ENCODE measurements at places on chromosomes 7 and 10.

DNA sequence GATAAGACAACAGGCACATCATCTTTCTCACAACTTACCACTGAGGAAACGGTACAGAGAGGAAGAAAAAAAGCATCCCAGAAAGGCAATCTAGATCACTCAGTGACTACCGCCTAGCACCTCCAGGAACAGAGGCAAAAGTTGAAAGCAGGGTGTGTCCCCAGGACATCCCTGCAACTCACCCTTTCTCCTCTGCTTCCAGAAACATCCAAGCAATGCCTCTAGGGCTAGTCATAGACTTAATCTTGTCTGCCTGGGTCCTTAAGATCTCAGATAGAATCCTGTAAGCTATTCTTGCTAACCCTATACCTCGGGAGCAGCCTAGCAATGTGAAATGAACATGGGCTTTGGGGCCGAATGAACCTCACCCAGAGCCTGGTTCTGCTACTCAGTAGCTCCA is 18.8 kb upstream of the PDCD4 start:
- DNase-seq = no peak

DNA sequence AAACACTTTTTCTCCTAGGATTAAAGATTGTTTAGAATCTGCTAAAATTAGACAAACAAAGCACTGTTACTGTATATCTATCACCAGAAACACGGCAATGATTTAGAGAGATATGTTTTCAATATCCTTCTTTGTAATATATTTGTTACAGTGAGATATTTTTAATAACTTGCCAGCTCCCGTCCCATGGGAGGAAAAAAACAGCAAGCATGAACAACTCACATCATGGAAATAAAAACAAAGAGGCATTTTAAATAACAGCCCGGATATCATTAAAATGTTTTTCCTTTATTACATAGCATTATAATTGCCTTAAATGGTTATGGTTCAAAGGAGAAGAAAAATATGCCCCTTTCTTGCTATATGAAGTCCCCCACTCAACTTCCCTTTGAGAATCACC is 272.1 kb downstream of the BMPER start:
- no peak for DNase-seq

- no peak for DNase-seq
Measured at GRCh38 chr10:105029286-105029685, 388.2 kb downstream of the SORCS3 start.

DNA sequence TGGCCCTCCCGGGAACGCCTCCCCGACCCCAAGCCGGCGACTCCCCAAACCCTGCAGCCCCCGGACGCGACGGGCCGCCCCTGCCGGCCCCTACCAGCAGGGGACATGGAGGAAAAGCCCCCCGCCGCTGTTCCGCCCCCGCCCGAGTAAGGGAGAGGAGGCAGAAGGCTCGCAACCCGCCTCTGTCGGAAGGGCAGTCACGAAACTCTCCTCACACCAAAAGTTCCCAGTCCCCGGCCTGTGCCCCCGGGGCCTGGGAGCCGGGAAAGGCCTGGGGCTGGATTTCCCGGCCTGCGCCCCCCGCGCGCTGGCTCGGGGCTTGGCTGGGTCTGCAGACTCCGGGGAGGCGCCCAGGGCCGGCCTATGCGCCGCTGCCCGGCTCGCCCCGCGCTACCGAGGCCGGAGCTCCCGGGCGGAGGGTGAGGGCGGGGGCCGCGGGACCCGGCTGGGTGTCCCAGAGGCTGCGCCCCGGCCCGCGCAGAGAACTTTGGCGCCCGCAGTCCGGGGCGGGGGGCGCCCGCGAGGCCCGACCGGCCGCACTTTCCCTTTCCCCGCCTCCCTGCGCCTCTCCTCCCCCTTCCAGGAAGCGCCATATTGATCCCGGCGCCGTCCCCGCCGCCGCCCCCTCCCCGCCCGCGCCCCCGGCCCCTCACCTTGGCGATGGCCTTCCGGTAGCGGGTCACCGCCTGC is 728 bp downstream of the PARD3 start:
- no peak for DNase-seq

DNA sequence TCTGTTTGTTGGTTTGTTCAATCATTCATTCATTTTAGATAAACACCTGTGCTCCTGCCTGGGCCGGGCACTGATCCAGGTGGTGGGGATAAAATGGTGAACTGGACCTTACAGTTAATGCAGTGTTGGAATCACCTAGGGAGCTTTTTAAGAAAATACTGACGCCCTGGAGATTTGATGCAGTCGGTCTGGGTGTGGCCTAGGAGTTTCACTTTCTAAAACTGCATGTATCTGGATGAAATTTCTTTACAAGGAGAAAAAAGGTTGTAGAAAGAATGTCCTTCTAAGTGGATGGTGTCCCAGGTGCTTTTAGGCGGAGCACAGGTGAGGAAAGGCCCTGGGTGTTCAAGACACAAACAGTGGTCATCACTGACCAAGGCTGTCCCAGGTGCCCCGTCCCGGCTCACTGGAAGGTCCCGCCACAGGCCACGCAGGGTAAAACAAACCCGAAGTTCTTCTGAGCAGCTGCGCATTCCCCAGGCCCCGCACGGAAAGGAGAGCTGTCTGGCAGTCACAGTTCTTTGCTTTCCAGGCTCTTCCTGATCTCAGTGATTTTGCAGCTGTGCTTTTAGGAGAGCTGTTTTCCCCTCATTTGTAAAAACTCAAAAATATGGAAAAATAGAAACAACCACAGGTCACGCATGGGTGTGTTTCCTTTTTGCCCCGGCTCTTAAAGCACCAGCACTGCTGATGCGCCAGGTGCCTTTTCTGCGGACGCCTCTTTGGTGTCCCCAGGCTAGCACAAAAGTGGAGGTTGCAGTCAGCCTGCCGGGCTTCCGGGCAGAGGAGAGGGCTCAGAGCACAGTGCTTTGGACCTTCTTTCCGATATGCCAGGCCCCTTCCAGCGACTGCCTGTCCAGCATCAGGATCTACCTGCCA is 161.9 kb downstream of the GRK5 start:
- no peak for DNase-seq

DNA sequence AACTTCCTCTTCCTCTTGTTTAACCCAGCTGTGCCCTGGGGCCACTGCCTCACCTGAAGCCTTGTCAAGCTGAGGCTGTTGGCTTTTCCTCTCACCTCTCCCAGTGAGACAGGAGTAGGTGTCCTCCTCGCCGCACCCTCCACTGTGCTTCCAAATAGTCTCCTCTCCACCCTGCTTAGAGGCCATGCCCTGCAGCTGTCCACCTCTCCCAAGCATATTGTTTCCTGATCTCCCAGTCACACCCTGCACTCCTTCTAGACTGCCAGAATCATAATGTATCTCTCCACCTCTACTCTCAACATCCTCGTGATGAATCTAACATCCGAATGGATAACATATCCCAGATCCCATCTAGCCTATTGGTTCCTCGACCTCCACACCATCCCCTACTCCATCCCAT is 196.3 kb upstream of the GHITM start:
- no peak for DNase-seq

- DNase-seq = no peak
Measured at GRCh38 chr7:136859803-136860202, 8.6 kb upstream of the CHRM2 start.

DNA sequence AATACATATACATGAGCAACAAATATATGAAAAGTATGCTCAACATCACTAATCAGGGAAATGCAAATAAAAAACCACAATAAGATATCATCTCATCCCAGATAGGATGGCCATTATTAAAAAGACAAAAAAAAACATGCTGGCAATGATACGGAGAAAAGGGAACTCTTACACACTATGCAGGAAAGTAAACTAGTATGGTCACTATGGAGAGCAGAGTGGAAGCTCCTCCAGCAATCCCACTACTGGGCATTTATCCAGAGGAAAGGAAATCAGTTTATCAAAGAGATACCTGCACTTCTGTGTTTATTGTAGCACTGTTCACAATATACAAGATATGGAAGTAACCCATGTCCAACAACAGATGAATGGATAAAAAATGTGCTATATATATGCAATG is 217.5 kb downstream of the SDK1 start:
- DNase-seq = no peak
